H9 (cell line): ENCODE measurements at places on chromosomes 6 and 20.

DNA sequence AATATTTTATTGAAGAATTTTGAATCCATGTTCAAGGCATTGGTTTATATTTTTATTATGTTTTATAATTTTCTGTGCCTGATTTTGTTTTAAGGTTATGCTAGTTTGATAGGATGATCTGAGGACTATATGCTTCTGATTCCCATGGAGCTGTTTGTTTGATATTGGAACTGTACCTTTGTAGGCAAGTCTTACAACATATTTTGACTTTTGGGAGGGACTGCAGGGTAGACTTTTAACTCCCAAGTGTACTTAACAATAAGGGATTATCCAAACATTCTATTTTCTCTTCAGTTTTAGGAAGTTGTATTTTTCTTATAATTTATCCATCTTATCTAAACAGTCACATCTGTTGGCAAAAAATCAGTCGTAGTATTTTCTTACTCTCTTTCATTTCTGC is 82.6 kb downstream of the HIVEP1 start:
- DNase-seq, result no peak

DNA sequence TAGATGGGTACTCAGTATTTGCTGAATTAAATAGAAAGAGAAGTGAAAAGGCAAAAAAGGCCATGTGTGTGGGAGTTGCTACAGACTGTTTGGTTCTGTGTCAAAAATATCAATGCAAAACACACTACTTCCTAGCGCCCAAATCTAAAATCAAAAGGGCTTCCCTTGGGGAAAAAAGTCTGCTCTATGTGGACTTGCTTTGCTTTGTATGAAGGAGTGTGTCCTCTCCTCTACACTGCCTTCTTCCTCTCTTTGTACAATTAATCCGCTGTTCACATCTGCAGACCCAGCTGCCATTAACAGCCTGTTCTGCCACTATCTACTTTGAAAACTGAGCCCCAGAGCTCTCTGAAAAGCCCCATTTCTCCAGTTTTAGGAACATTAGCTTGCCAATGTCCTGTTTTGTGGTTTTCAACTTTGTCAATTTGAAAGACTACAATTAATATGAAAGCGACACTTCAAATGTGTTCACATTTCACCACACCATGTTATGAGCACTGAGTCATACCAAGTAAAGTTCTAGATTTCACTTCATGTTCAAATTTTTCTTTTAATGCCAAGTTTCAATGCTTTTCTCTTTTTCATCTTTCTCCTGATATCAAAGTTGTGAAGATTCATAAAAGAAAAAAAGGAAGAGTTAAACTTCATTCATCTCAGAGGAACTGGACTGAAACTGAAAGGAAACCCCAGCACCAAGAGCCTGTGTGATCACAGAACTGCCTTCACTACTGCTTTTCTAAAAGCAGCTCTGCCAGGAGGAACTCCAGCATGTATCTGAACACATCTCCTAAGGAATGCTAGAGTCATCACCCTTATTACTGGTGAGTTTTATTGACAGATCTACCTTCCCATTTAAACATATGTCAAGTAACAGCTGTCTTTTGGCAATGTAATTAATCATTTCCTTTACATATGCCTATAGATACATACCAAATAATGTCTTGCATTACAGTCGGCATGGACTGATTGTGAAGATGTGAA is 102.6 kb downstream of the KIF13A start:
- no peak for DNase-seq

GRCh38 chr6:81636930-81637568 is 115.4 kb downstream of the TENT5A start:
- DNase-seq, result no peak

DNA sequence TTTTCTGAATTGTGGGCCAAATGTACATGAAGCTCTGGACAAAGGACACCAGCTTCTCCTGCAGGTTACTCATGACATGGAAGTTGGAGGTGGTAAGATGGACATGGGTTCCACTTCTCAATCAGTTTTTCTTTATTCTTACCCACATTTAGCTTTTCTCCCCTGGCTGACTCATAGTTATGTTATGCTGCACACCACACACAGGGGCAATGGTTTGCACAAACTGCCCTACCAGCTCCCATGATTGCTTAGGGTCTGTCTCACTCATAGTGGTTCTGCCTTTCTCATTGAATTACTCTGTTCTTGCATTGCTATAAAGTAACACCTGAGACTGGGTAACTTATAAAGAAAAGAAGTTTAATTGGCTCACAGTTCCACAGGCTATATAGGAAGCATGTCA is 4.5 kb upstream of the CD109 start:
- no peak for DNase-seq

- peak; percentile 62 for DNase-seq
Measured at GRCh38 chr6:167750956-167751358, 75.8 kb upstream of the AFDN start.

DNA sequence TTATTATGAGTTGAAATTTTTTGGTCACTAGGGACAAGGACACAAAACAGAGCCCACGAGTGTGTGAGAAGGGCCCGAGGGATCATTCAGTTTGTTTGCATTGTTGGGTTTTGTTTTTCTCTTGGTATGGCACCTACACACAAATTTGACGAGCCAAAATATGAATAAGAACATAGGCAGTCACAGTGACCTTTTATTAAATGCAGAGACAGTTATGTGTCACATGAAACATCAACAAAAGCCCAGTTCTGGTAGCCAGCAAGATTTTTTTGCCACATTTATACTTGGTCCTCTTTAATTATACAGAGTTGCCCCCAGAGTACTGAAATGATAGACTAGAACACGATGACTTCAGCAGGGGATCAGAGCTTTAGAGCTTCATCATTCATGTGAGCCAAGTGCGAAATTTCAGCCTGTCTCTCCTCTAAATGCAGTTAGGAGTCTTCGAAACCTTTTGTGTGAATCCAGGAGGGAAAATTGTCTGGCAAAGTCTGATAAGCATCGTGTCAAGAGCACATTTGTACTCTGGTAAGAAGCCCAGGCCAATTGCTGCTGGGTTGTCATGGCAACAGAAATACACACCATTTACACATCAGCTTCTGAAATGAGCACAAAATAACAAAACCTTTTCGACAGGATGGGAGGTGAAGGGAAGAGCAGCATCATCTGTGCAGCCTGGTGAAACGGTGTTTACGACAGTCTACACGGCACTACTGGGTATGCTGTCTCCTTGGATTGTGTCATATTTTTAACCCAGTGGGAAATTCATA is 79.2 kb upstream of the RIPOR2 start:
- no peak for DNase-seq

- no peak for DNase-seq
Measured at GRCh38 chr6:12939314-12939713, 222.7 kb downstream of the PHACTR1 start.

DNA sequence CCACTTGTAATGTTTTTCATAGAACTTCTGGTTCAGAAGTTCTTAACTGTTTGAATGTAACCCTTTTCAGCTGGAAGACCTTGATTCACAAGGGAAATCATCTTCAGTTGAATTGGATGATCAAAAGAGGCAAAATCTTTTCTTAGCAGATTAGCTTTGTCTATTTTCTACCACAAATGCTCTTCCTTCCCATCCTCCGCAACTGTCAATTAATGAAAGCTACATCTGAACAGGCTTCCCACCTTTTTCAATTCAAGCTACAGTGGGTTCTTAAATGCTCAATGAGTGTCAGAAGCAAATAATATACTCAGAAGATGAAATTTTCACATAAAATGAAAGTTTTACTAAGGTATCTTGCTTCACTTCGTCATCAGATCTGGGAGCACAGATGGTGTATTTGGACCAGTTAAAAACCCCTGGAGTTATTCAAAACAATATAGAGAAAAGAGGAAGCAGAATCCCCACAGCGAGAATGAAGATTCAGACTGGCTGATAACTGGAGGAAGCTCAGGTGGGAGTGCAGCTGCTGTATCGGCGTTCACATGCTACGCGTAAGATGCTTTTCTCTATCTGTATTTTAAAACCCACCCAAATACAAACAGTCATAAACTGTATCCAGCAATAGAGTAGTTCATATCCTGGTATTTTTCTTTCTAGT is 19.4 kb downstream of the QRSL1 start:
- no peak for DNase-seq

DNA sequence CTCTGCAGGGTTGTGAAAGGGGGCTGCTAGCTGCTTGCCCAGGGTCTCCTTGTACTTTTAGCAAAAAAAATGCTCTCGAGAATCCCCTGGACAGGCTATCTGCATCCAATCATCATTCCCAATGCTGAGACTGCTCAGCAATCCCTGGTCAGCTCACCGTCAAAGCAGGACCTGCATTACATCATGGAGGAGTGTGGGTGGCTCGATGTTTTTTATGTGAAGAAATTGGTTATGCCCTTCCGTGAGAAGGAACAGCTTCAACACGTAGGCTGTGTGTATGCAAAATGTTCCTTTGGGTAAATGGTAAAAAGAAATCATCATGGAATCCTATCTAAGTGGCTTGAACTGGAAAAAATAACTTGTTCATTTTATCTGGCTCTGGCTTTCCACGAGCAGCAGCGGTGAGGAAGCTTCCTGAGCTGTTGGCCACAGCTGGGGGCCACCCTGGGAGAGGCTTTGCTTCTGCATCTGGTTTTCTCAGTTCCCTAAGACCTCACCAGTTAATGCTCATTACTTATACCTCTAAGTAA is 111.4 kb downstream of the FYN start:
- no peak for DNase-seq

DNA sequence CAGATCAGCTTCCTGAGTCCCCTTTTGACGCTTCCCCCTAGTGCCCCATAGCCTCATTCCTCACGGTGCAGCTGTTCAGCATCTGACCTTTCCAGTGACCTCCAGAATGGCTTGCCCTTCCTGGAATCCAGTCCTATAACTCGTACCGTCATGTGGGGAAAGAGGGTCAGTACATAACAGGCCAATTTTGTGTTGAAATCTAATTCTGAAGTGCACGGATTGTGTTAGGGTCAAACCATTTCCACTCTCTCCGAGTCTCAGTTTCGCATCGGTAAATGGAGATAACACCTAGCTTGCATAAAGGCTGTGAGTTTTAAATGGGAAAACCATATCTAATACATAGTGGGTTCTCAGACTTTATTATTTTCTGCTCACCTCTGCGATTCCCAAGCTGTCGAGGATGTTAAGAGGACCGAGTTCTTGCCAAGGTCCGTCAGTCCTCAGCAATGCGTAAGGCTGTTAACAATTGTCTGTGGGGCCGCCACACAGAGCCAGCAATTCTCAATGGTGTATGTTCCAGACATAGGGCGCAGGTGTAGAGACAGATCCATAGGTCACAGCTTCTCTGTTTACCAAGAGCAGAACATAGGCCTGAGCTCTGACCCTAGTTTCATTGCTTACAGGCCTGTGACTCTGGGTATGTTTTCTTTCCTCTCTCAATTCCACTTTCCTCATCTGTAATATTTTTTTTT is 45.5 kb upstream of the CCR6 start:
- no peak for DNase-seq

DNA sequence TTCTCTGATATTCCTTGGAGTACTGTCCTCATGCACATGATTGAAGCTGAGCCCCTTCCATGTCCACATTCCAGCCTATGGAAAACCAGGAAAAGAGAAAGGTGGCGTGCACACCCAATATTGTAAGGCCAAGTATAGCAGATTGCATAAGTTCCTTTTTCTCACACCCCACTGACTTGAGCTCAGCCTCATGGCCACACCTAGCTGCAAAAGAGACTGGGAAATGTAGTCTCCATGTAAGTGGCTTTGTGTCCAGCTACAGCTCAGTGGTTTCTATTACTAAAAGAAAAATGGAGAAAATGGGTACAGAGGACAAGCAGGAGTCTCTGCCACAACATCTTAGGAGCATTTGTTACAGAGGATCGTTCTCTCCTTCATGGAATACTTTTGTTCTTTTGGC is 10.8 kb upstream of the UST start:
- no peak for DNase-seq

DNA sequence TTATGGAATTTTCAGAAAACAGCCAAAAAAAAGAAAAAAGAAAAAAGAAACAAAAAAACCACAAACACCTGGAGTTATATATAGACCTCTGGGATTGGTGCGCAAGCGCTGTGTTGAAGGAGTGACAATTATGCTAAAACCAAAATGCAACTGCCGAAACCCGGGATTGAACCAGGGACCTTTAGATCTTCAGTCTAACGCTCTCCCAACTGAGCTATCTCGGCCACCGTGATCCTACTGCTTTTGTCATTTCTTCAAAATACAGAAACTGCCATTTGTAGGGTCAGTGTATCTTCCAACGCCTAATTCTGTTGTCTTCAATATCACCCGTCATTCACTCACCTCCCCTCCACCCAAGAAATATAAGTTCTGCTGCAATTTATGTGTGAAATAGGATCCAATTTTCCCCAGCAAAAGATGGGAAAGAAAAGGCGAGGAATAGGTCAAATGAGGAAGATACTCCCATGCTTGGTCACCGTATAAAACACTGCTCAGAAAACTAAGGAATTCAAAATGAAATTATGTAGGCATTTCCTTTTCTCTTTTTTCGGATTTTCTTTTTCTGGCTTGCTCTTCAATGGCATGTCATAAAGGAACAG is 116.0 kb downstream of the TRIM27 start:
- peak; percentile 74 for DNase-seq
